Stimulated activated CD8-positive, alpha-beta memory T cell treated with anti-CD3 and anti-CD28 coated beads, Interleukin-15, amount 100 ng/mL, for 48 hours (primary cell): ENCODE measurements at places on chromosomes 7 and 10.

GRCh38 chr10:47207281-47207615 is 92.7 kb upstream of the GDF10 start:
- no peak for DNase-seq

DNA sequence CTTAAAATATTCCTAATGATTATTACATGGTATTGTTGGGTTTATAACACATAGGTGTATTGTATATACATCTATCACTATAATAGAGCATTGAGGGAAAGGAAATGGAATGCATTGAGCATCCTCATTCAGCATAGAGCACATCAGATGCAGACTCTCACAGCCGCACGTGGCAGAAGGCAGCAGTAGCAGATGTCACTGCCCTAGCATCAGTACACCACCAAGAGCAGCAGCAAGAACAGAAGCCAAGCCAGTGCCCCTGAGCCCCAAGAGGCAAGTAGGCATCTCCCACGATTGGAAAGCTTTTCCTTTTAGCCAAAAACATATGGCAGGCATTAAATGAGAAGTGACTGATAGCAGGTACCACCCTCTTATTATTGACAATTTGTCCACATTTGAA is 510.0 kb downstream of the TNS3 start:
- DNase-seq, result no peak

- DNase-seq, result no peak
These were observed 1.5 kb upstream of the RALA start for GRCh38 chr7:39621784-39622411.

DNA sequence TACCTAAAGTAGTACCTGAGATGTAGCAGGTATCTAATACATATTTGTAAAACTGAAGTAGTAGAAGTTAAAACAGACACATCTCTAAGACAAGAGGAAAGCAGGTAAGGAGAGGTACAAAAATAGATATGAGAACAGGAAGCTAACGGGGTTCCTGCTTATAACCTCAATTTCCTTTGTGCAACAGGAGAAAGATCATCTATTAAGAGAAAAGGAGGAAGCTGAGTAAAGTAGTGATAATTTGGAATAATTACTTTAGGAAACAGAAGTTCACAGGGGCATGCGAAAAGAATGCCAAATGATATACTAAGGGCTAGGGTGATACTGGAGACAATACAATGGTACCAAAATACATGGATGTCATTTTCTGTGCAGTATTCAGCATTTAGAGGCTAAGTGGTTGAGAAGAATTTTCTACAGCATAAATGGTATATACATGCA is 108.7 kb downstream of the NRBF2 start:
- DNase-seq, result no peak

DNA sequence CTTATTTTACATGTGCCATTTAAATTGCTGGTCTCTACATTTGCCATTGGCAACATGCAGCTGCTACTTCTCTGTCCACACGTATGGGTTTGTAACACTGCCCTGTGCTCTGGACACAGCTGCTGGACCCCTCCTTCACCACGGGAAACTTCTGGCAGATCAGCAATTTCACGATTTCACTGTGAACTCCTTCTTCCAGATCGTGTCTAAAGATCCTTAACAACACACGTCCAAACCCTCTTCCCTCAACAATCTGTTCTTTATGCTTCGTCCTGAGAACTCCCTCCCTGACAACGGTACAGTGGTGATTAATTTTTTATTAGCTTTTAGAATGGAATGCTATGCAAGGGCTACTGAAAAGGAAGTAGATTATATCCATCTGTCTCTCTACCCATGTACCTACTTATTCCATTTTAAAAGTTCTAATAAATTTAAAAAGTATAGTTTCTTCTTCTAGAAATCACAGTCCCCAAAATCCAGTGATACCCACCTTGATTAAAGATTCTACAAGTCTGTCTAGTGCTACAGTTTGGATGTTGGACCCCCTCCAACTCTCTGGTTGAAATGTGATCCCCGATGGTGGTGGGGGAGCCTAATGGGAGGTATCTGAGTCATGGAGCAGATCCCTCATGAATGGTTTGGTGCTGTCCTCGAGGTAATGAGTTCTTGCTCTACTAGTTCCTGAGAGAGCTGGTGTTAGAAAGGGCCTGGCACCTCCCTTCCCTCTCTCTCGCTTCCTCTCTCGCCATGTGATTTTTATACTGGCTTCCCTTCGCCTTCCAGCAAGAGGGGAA is 81.0 kb downstream of the KIAA1549 start:
- no peak for DNase-seq

DNA sequence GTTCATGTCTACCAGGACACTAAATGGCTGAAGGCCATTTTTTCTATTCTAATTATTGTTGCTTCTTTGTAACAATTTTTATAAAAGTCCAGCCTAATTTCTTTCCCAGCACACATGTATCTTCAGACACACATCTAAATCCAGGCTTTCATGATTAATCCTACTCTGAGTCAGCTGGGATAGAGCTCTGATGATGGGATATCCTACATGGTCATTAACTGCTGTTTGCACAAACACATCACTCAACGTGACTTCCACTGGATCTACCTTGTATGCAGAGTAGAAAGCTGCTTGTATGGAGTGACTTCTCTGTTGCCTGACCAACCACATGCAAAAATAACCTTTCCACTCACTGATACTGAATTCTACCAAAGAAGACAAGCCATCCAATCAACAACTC is 260.9 kb downstream of the AHR start:
- DNase-seq, result no peak

DNA sequence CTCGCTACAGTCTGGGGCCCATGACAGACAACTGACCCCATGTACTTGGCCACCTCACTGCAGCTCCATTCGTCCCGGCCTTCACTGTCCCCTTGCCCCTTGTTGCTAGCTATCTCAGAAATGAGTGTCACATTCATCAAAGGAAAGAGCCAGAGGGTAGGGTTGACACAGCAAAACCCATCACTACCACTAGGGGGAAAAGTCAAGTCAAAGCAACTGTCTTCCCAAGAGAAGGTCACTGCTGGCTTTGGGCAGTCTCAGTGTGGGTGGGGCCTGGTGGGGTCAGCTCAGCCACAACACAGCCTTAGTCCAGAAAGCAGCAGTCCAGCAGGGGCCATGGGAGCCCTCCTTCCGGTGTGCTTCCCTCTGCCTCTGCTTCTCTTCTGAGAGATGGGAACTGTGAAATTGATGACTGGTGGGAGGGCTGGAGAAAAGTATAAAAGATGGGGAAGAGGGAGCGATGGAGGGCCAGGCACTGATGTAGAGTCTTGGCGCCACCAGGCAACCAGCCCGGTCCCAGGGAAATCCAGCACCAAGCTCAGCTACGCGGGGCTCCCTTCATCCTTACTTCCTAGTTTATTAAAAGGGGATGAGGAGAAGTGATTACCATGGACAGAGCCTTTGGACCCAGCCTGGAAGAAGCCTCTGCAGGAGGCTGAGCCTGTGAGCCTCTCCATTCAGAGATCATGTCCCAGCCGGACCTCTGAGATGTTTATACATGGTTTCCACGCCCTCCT is 58.0 kb downstream of the PLXNA4 start:
- DNase-seq, result no peak
